Progenitor cell of endocrine pancreas (in vitro differentiated cells): ENCODE measurements at places on chromosomes 3 and 15. TPM values are rescaled to one million over a fixed set of nuclear protein-coding genes. Genes with fewer than 3 reads are reported as not detected.

DNA sequence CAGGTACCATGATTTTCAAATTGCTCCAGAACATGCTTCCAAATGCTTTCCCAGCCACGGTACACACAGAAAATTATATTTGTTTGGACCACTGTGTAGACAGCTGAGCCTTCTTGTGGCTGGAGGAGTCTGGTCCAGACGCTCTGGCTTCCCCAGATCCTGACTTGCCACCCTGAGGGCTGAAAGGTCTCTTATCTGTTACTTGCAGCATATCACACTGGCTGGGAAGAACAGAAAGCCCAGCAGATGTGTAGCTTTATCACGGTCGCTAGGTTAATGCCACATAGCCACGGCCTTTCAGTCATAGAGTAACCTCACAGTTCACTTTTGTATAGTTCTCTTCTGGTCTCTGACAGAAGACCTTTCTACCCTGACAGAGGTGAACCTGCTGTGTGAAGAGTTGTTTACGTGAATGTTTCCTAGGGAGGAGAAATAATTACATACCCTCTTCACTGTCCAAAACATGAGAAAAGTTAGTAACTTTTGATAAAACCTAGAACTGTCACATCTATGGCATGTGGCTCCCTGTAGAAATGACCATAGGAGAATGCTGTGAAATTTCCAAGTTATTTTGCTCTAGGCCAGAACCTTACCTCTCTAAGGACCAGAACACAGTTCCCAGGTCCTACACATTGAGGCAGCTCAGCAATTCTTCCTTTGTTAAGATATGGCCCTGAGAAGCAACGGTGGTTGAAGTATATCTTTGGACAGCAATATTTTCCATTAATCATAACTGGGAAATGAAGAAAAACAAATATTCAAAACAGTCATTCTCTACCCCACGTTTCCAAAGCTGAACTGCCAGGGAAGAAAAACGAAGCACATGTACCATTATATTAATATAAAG lies 15.8 kb upstream of the STIMATE start:
- no peak overlapping the region for H3K27ac ChIP-seq
- peaks cover 10% of the 10 kb centered on the region for H3K36me3 ChIP-seq
- H3K4me1 ChIP-seq: no peaks in the 10 kb centered on the region
- no peaks in the 10 kb centered on the region for H3K27me3 ChIP-seq

The ZNF385D gene
- 0.10 and 0.47 TPM in 2 replicates for total RNA-seq

- no peak overlapping the region for H3K27ac ChIP-seq
- DNase-seq: no peak
- H3K4me3 ChIP-seq: no peak overlapping the region
Observed at GRCh38 chr3:43540624-43541023, 81.2 kb downstream of the ANO10 start.

- H3K36me3 ChIP-seq: peaks cover 2% of the 10 kb centered on the region
- H3K4me1 ChIP-seq: peaks cover 17% of the 10 kb centered on the region
- H3K27me3 ChIP-seq: peaks cover 4% of the 10 kb centered on the region
- H3K27ac ChIP-seq: no peak overlapping the region
Observed at GRCh38 chr3:187274977-187275338, 16.6 kb downstream of the MASP1 start.

The WWTR1 gene
- 15.0 and 18.1 TPM in 2 replicates for total RNA-seq

The CSPG4 gene
- total RNA-seq: 0.41 and 0.51 TPM in 2 replicates

DNA sequence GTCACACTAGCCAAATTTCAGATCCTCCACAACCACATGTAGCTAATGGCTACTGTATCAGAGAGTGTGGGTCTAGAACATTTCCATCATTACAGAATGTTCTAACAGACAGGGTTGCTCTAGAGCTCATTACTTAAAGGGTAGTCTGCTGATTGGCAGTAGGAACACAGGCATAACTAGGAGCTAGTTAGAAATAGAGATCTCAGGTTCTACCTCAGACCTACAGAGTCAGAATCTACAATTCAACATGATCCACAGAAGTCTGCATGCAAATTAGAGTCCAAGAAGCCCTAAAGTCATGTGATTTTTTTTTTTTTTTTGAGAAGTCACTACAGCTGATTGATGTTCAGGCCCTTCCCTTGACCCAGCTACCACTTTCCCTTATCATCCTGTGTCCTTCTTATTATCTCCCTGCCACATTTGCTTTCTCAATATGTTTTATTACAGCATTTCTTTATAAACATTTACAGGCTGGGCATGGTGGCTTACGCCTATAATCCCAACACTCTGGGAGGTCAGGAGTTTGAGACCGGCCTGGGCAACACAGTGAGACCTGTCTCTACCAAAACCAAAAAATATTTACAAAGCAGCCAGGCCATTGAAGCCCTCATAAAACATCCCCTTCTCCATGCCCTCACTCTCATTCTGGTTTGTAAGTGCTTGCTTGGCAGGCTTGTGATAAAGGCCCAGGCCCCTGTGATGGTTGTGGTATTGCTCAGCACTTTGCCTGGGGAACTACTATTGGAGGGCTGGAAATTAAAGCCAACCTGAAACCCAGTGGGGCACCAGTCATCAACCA lies 3.8 kb upstream of the ABHD5 start:
- H3K27ac ChIP-seq: no peak overlapping the region
- no peak for DNase-seq
- H3K4me3 ChIP-seq: no peak overlapping the region

The GLDN gene
- 0.12 and 0.18 TPM in 2 replicates for total RNA-seq

The ACAN gene
- 0.93 and 2.0 TPM in 2 replicates for total RNA-seq

- peaks cover 53% of the 10 kb centered on the region for H3K27me3 ChIP-seq
- H3K4me1 ChIP-seq: peaks cover 9% of the 10 kb centered on the region
- no peaks in the 10 kb centered on the region for H3K36me3 ChIP-seq
Observed at GRCh38 chr3:155076888-155077287, 3.2 kb upstream of the MME start.

DNA sequence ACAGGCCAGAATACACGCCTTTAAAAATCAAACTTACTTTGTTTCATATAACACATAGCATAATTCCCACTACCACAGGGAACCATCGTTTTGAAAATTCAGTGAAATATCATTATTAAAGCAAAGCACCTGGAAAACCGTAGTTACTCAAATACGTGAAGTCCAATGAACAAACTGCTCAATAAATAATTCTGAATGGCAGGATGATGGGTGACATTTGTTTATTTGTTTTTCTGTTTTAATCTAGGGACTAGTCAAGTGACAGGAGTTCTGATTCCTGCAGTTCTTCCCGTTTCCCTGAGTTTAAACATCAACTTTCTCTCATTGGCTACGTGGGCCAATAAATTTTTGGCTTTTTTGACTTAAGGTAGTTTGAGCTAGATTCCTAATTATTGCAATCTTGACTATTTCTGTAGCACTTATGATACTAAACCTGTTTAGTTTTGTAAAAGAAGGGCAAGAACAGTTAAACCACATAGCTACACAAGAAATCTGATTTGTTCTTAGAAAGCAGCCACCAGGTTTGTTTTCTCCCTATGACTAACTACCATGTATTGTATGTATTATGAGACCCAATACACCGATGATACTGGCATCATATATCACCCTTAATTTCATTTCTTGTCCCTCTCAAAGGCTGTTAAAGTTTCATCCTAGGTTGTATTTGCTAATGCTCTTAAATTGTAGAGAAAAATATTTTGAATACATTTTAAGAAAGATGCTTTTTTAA lies 411.2 kb downstream of the SHQ1 start:
- DNase-seq: no peak
- H3K36me3 ChIP-seq: peaks cover 2% of the 10 kb centered on the region
- H3K4me1 ChIP-seq: peaks cover 52% of the 10 kb centered on the region
- H3K27ac ChIP-seq: no peak overlapping the region

The TNNC1 gene
- 3.3 and 3.6 TPM in 2 replicates for total RNA-seq

- no peaks in the 10 kb centered on the region for H3K4me1 ChIP-seq
- peaks cover 13% of the 10 kb centered on the region for H3K27me3 ChIP-seq
- H3K27ac ChIP-seq: no peak overlapping the region
- no peak overlapping the region for H3K4me3 ChIP-seq
- DNase-seq: no peak
Observed at GRCh38 chr3:142904639-142905436, 16.0 kb upstream of the PCOLCE2 start.

The RHCG gene
- not detected in 2 replicates for total RNA-seq

GRCh38 chr3:114900908-114901307 lies 246.2 kb downstream of the ZBTB20 start:
- peak overlapping the region; percentile 88 for H3K27ac ChIP-seq
- H3K27me3 ChIP-seq: no peaks in the 10 kb centered on the region
- DNase-seq: no peak
- peak overlapping the region; percentile 30 for H3K4me3 ChIP-seq
- peaks cover 47% of the 10 kb centered on the region for H3K4me1 ChIP-seq

DNA sequence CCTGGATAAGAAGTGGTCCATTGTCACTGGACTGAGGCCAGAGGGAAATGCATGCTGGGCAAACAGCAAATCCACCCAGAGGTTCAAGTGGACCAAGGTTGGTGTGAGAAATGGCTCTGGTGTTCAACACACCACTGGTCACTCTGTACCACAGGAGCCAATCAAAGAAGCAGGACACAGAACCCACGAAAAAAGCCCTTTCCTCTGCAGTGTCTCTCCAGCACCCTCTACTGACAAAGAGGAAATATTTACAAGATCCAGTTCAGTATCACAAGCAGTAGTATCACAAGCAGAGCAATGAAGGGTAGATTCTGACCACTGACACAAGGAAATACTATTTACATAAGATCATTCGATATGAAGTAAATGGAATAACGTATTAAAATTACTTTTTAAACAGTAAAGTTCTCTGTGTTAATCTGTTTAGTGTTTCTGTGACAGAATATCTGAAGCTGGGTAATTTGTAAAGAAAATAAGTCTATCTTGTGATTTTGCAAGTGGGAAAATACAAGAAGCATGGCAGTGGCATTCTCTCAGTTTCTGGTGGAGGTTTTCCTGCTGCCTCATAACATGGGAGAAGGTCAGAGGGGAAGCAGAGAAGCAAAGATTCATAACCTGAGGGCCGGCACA lies 390.7 kb downstream of the EFHB start:
- no peak overlapping the region for H3K4me3 ChIP-seq
- DNase-seq: no peak
- H3K27ac ChIP-seq: no peak overlapping the region
- no peaks in the 10 kb centered on the region for H3K27me3 ChIP-seq
- no peaks in the 10 kb centered on the region for H3K36me3 ChIP-seq

The IL17RE gene
- 4.9 and 7.0 TPM in 2 replicates for total RNA-seq

- H3K4me3 ChIP-seq: no peak overlapping the region
- H3K36me3 ChIP-seq: no peaks in the 10 kb centered on the region
- peaks cover 4% of the 10 kb centered on the region for H3K27me3 ChIP-seq
- DNase-seq: no peak
Observed at GRCh38 chr3:3241596-3241995, 62.1 kb upstream of the CRBN start.

GRCh38 chr15:61227269-61227949 lies 1.7 kb downstream of the RORA start:
- peaks cover 67% of the 10 kb centered on the region for H3K27me3 ChIP-seq
- no peak overlapping the region for H3K27ac ChIP-seq
- no peaks in the 10 kb centered on the region for H3K36me3 ChIP-seq
- peak overlapping the region; percentile 82 for H3K4me3 ChIP-seq
- no peak for DNase-seq

The CYP1A2 gene
- total RNA-seq: not detected in 2 replicates

The ZBTB38 gene
- 25.8 and 27.0 TPM in 2 replicates for total RNA-seq

The CCR9 gene
- total RNA-seq: not detected in 2 replicates

The CACNA1D gene
- 6.3 and 8.1 TPM in 2 replicates for total RNA-seq

GRCh38 chr3:71310359-71310979 lies 273.1 kb downstream of the FOXP1 start:
- H3K27ac ChIP-seq: peak overlapping the region; percentile 47
- H3K4me1 ChIP-seq: peaks cover 42% of the 10 kb centered on the region
- no peaks in the 10 kb centered on the region for H3K27me3 ChIP-seq
- H3K4me3 ChIP-seq: no peak overlapping the region
- H3K36me3 ChIP-seq: peaks cover 9% of the 10 kb centered on the region

DNA sequence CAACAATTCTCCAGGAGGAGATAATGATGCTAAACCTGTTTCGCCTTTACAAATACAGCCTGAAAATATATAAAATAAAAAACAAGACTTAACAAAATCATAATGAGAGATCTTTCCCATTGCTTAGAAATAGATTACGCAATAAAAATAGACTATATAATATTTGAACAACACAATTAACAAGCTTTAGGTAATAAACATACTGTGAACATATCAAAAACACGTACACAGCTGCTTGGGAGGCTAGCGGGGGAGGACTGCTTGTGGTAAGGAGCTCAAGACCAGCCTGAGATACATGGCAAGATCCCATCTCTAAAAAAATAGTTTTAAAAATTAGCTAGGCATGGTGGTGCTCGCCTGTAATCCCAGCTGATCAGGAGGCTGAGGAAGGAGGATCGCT lies 8.7 kb downstream of the NSMCE3 start:
- no peaks in the 10 kb centered on the region for H3K36me3 ChIP-seq
- DNase-seq: no peak
- no peaks in the 10 kb centered on the region for H3K4me1 ChIP-seq
- no peak overlapping the region for H3K4me3 ChIP-seq

DNA sequence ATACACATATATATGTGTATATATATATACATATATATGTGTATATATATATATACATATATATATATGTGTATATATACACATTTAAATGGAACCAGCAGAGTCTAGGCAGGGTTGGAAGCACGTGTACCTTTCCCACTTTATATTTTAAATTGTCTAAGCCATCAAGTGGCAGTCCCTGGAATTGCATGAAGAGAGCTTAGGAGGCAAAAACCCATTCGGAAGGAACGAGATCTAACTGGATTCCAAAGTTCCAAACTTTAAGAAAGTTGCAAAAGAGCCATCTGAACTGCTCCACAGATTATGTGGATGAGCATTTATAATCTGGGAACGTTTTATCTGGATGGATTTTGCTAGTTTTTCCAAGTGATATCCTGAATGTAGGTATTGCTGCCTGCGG lies 186.5 kb downstream of the FOXP1 start:
- no peaks in the 10 kb centered on the region for H3K36me3 ChIP-seq
- DNase-seq: no peak
- H3K4me3 ChIP-seq: no peak overlapping the region
- peaks cover 39% of the 10 kb centered on the region for H3K4me1 ChIP-seq

DNA sequence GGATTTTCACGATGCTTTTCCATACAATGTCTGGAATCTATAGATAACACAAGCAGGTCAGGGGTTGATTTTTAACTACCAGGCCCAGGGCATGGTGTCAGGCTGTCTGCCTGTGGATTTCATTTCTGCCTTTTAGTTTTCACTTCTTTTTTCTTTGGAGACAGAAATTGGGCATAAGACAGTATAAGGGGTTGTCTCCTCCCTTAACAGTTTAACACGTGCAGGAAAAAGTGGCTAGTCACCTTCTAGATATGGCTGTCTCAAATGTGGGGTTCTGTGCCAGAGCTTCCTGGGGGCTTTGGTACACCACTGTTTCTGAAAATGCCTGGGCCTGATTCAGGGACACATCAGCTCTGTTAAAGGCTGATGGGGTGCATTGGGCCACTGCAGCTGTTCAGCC lies 7.4 kb upstream of the ZNF589 start:
- peaks cover 19% of the 10 kb centered on the region for H3K4me1 ChIP-seq
- H3K27me3 ChIP-seq: no peaks in the 10 kb centered on the region
- no peaks in the 10 kb centered on the region for H3K36me3 ChIP-seq
- no peak overlapping the region for H3K27ac ChIP-seq
- H3K4me3 ChIP-seq: no peak overlapping the region

The IMPG2 gene
- 0.82 and 0.98 TPM in 2 replicates for total RNA-seq

The P3H2 gene
- total RNA-seq: 5.2 and 5.3 TPM in 2 replicates
